ENCODE measurements at places on chromosomes 11 and 22. TPM values are rescaled to one million over a fixed set of nuclear protein-coding genes. Genes with fewer than 3 reads are reported as not detected.

DNA sequence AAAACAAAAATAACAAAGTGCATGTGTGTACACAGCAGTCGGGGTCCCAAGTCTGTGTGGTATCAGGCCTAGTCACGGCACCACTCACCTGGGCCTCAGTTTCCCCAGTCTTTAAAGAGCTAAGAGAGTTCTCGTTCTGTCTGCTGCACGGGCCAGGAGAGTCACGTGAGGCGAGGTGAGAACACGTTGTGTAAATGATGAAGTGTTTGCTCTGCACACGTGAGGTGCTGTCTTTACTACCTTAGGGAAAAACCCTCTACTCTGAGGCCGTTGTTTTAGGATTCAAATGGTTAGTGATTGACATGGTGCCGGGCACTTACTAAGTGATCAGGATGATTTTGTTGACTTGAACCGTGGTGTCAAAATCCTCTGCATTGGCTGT is 86.5 kb upstream of the PPARA start:
- H3K27ac ChIP-seq: no peak overlapping the region
- peaks cover 10% of the 10 kb centered on the region for H3K4me1 ChIP-seq
- H3K36me3 ChIP-seq: peaks cover 3% of the 10 kb centered on the region
- no peak overlapping the region for H3K4me3 ChIP-seq
- H3K27me3 ChIP-seq: no peaks in the 10 kb centered on the region

DNA sequence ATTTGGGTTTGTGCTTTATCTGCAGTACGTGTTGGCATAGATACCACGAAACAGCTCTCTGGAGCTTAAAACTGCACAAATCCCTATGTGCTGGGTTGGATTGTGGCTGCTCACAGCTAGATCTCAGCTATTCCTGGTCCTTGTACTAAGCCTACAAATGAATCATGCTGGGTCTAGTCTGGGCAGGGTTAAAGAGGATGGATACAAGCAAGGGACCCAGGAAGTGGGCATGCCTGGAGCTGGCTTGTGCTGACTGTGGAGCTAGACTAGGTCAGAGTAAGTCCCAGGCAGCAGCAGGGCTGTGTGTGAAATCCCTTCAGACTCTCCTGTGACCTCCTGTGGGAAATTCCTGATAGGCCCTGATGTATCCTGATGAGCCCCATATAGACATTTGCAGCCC is 3.9 kb upstream of the E2F8 start:
- H3K4me3 ChIP-seq: no peak overlapping the region
- H3K36me3 ChIP-seq: no peaks in the 10 kb centered on the region
- H3K4me1 ChIP-seq: no peaks in the 10 kb centered on the region
- H3K27me3 ChIP-seq: peaks cover 30% of the 10 kb centered on the region

DNA sequence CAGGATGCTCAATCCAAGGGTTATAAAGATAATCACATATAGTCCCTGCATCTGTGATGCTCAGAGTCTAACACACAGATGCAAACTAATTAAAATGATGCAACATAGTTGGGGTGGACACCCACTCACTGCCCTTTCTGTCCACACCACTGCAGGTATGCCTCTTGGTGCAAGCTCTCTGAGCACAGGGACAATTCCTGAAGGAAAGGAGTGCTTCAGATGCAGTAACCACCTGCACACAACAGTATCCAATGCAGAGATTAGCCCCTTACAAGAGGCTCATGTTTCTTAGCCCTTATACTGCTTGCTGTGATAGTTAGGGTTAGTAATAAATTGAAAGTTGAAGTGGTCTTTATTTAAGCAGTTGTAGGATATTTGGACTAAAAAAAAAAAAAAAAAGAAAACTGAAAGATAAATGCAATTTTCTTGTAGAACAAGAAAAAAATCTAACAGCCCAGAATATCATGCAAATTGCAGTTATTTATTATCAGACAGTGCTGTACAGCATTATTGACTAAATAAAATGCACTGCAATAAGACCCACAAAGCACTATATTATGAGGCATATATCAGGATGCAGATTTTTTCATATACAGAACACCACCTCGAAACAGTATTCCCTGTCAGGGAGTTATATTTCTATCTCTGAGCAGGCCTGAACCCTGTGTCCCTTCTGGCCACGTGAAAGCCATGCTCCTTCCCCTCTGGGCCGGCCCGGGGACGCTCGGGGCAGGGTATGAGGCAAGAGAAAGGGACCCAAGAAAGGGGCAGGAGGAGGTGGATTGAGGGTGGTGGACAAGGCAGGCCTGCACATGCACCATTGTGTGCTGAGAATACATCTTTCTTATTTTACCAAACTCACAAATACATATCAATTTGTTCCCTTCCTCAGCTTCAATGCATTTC is 260.2 kb downstream of the OPCML start:
- H3K27me3 ChIP-seq: no peaks in the 10 kb centered on the region
- H3K27ac ChIP-seq: no peak overlapping the region
- no peaks in the 10 kb centered on the region for H3K36me3 ChIP-seq
- no peaks in the 10 kb centered on the region for H3K4me1 ChIP-seq
- no peak overlapping the region for H3K4me3 ChIP-seq

GRCh38 chr22:42955848-42956247 is 59.1 kb downstream of the PACSIN2 start:
- no peak overlapping the region for H3K27ac ChIP-seq
- no peaks in the 10 kb centered on the region for H3K27me3 ChIP-seq
- H3K36me3 ChIP-seq: no peaks in the 10 kb centered on the region
- H3K4me3 ChIP-seq: no peak overlapping the region

DNA sequence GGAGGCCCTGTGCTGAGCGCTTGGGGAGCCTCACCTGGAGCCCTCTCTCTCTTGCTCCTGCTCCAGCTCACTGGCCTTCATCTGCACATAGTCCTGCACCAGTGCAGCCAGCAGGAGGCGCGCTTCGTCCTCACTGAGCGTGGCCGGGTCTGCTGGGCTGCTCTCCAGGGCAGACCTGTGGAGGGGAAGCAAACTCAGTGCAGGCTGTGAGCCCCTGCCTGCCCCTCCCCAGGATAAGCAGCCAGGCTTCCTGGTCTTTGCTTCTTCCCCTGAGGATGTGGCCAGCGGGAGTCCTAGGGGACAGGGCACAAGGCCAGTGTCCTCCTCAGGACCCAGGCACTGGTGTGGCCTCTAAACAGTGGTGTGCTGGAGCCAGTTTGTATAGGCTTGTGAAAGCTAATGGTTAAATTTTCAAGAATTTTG is 2.2 kb downstream of the CALCA start:
- no peaks in the 10 kb centered on the region for H3K36me3 ChIP-seq
- peak; percentile 7 for DNase-seq
- no peaks in the 10 kb centered on the region for H3K4me1 ChIP-seq
- no peak overlapping the region for H3K27ac ChIP-seq
- no peak overlapping the region for H3K4me3 ChIP-seq
- H3K27me3 ChIP-seq: peaks cover 51% of the 10 kb centered on the region

DNA sequence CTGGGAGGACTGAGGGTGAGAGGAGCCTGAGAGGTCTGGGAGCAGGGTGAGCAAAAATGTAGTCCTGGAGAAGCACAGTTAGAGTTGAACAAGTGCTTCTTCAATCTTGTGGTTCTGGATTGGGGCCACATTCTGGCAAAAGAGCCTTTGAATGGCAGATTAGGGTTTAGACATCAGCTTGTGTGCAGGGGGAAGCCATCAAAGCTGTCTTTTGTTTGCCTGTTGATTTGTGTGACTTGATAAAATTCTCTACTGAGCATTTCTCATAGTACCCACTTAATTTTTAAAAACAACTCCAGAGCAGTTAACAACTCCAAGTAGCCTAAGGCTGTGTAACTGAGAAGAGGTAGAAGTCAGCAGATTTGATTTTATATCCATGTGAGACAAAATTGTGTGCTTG is 166.2 kb downstream of the FAT3 start:
- no peaks in the 10 kb centered on the region for H3K4me1 ChIP-seq
- H3K27ac ChIP-seq: no peak overlapping the region
- H3K27me3 ChIP-seq: no peaks in the 10 kb centered on the region

DNA sequence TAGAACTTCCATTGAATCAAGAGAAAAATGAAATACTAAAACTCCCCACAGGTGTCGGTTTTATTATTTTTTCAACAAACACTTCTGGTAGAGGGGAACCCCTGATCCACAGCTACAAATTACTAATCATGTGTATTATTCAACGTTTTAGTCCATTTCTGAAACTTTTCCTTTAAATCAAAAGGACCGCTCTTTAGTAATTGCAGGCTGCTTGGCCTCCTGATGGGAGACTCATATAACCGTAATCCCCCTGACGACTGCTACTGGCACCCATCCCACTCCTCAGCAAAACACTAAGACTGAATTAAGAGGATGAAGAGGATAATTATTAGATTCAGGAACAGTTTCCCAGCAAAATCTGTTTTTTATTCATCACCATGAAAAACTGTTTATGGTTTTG is 46.4 kb downstream of the PAX6 start:
- H3K4me3 ChIP-seq: no peak overlapping the region
- no peak for DNase-seq
- H3K27ac ChIP-seq: no peak overlapping the region
- no peaks in the 10 kb centered on the region for H3K4me1 ChIP-seq
- no peaks in the 10 kb centered on the region for H3K27me3 ChIP-seq

DNA sequence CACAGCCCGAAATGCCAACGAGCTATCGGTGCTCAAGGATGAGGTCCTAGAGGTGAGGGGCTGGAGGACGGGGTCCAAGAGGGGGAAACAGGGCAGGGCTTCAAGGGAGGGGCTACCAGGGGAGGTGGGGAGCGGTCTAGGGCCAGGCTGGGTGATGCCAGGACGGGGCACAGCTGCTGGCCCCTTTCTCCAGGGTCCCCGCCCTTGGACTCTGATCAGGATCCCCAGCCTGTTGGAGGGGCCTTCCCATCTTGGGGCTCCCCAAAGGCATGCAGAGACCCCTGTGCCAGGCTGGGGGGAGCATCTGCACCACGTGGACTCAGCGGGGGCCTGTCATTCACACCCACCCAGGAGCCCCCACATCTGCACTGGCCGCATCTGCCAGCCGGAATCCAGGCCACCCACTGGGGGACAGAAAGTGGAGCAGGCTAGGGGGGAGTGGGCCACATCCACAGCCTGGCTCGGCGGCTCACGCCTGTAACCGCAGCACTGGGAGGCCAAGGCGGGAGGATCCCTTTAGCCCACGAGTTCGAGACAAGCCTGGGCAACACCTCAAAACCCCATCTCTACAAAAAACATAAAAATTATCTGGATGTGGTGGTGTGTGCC is 18.9 kb downstream of the EPS8L2 start:
- H3K36me3 ChIP-seq: no peaks in the 10 kb centered on the region
- H3K4me3 ChIP-seq: no peak overlapping the region
- peaks cover 6% of the 10 kb centered on the region for H3K4me1 ChIP-seq

DNA sequence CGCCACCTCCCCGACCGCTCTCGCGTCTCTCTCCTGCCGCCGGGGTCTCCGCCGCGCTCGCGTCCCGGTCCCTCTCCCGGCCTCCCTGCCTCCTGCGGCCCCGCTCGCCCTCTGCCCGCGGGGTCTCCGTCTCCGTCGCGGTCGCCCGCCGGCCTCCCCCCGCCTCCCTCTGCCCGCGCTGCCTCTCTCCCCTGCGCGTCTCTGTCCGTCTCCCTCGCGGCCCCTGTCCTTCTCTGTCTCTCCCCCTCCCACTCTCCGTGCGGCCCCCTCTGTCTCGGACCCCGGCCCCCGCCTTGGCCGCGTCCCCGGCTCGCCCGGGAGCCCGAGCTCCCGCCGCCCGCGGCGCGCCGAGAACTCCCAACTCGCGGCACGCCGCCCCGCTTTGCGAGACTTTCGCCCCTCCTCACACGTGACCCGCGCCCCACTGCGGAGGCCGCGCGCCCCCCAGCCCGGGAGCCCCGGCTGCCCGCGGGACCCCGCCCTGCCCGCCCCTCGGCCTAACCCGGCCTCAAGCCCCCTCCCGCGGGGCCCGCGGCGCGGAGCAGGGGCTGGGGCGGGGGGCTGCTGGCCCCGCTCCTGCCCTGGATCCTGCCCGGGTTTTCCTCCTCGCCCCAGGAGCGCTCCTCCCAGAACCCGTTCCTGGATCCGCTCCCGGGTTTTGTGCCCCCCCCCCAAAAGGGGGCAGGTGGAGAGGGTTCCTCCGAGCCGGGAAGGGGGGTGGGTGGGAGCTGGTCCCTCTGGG is 702 bp upstream of the KCNJ4 start:
- H3K4me3 ChIP-seq: peak overlapping the region; percentile 37
- no peaks in the 10 kb centered on the region for H3K36me3 ChIP-seq
- H3K4me1 ChIP-seq: no peaks in the 10 kb centered on the region
- peak; percentile 26 for DNase-seq
- H3K27ac ChIP-seq: no peak overlapping the region

DNA sequence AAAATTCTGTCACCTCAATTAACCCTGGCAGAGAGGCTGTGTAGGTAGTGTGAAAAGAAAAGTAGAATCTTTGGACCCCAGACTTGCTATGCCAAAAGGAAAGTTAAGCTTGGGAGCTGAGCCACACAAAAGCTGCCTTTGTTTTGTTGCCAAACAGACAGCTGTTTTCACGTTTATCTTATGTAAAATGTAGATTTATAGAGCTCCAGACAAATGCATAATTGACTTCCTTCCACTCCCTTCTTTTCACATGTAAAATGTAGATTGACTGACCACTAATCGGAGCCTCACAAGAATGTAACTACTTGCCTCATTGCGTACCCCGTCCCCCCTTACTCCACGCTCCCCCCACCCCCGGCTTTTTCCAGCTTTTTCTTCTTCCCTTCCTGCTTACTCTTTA is 2302.2 kb upstream of the RAG2 start:
- no peak for DNase-seq
- H3K36me3 ChIP-seq: no peaks in the 10 kb centered on the region
- H3K4me3 ChIP-seq: no peak overlapping the region
- no peaks in the 10 kb centered on the region for H3K4me1 ChIP-seq

- DNase-seq: no peak
- peaks cover 29% of the 10 kb centered on the region for H3K27me3 ChIP-seq
- H3K4me3 ChIP-seq: no peak overlapping the region
- H3K27ac ChIP-seq: no peak overlapping the region
Observed at GRCh38 chr11:117881217-117881616, 4.8 kb upstream of the FXYD6 start.

DNA sequence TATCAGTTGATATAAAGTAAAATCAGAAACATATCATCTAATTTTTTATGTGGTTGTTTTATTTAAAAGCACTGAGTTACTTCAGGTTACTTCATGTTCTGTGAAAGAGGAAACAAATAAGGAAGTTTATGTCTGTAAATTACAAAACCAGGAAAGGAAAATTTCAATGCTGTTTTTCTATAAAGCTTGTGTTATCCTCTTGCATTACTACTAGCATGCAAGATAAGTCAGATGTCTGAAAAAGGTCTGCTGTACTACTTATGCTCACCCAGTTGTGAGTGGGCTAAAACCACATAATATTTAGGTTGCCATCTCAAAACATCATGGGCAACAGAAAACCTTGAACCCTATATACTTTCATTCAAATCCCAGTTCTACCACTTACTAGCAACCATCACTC is 121.5 kb downstream of the ATG16L2 start:
- H3K36me3 ChIP-seq: no peaks in the 10 kb centered on the region
- no peak for DNase-seq
- no peaks in the 10 kb centered on the region for H3K4me1 ChIP-seq
- H3K4me3 ChIP-seq: no peak overlapping the region
- no peaks in the 10 kb centered on the region for H3K27me3 ChIP-seq
- no peak overlapping the region for H3K27ac ChIP-seq

GRCh38 chr11:47160753-47161133 is 15.9 kb downstream of the ARFGAP2 start:
- H3K36me3 ChIP-seq: peaks cover 19% of the 10 kb centered on the region
- no peak for DNase-seq
- H3K4me1 ChIP-seq: no peaks in the 10 kb centered on the region
- H3K27ac ChIP-seq: no peak overlapping the region
- no peak overlapping the region for H3K4me3 ChIP-seq

NTM gene
- 17.8 TPM for total RNA-seq

ELF5 gene
- total RNA-seq: not detected

OR52I1 gene
- total RNA-seq: not detected

Measured in IMR-90 (cell line).